Activated T-helper 1 cell treated with Interleukin-2 at 50 U/mL for 16 hours (primary cell): ENCODE measurements at places on chromosomes 7 and 10.

GRCh38 chr7:135251496-135252391 lies 18.1 kb downstream of the STRA8 start:
- DNase-seq: no peak

DNA sequence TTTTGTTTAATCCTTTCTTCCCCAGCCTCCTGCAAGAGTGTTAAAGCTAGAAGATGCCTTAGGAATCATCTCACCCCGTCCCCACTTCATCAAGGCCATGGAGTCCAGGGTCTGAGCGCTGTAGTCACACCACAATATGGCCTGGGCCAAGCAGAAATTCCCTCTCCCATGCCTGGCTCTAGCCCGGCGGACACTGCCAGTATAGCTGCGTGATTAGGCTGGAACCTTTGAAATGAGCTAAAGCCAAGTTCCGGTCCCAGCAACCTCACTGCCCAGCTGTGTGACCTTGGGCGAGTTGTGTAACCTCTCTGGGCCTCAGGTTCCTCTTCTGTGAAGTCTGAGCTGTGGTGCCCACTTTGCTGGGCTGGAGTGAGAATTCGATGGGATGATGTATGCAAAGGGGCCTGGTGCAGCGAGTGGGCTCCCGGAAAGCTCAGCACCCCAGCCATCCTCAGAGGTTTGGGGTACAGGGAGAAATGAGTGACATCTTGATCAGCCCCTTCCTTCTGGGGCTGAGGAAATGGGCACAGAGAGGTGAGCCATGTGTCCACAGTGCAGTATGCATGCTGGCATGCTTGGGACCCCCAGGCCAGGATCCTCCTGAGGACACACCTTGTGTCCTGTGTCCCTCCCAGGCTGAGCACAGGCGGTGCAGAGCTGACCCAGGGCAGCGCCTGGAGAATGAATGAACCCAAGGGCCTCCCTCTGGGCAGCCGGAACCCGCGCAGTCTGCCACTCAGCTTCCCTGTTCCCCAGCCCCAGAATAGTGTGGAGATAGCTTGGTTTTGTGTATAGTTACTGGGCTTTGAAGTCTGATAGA lies 118.6 kb downstream of the ZMIZ1 start:
- no peak for DNase-seq

DNA sequence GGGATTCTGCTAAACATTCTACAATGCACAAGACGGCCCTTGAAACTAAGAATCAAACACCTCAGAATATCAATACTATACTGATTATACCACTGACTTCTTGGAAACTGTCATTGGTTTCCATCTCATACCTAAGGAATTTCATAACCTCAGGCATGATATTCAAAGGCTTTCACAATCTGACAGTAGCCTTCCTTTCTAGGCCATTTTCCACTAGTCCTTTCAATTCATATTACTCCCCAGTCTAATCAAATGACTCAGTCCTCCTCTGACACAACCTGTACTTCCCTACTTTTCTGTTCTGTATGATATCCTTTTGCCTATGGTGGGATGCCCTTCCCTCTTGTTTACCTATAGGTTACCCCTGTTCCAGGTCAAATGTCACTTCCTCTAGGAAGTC lies 48.3 kb downstream of the CSTF2T start:
- DNase-seq: no peak

GRCh38 chr10:20887706-20888555 lies 9.2 kb downstream of the NEBL start:
- DNase-seq: no peak

- no peak for DNase-seq
These were observed 408.9 kb downstream of the GLRX3 start for GRCh38 chr10:130545122-130545521.

GRCh38 chr10:25966844-25967243 lies 32.8 kb downstream of the MYO3A start:
- no peak for DNase-seq

DNA sequence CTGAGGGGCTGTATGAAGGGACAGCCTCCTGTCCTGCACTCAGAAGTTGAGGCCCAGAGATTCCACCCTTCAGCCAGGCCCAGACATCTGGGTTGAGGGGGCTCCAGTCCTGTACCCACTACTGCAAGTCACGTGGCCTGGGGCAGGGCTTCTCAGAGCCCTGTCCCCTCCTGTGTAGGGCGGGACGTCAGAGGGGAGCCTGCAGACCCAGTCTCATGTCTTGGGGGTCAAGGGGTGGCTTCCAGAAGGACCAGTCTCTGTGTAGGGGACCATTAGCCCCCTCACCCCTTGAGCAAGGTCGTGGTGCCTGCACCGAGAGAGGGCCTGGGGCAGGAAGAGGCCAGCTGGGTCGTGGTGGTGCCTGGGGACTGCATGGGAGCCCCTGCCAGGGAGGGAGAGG lies 593 bp upstream of the PILRA start:
- DNase-seq: no peak

- DNase-seq: no peak
These were observed 951 bp downstream of the ZNF25 start for GRCh38 chr10:37975401-37975991.

- no peak for DNase-seq
These were observed 38.8 kb upstream of the SEPTIN7 start for GRCh38 chr7:35761871-35762677.
